ENCODE measurements at places on chromosomes 6 and 20.

- no peak for DNase-seq
These were observed 64.1 kb downstream of the C6orf118 start for GRCh38 chr6:165245287-165245686.

DNA sequence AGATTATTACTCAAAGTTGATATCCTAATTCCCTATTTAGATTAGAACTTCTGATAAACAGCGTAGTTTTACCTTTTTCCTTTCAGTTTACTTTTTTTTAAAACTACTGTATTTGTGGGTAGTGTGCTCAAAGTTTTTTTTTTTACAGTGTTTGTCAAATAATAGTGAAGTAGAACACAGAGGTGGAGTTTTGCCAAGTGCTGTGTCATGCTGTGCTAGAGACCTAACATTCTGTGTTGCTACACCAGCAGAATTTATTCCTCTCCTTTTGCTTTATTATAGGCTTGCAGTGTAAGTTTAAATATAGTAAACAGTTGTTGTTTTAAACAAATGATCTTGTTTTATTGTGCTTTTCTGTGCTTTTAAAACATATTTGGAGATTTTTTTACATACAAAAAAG is 125.4 kb downstream of the HIVEP1 start:
- no peak for DNase-seq

GRCh38 chr6:111799576-111800258 is 73.5 kb downstream of the FYN start:
- no peak for DNase-seq

DNA sequence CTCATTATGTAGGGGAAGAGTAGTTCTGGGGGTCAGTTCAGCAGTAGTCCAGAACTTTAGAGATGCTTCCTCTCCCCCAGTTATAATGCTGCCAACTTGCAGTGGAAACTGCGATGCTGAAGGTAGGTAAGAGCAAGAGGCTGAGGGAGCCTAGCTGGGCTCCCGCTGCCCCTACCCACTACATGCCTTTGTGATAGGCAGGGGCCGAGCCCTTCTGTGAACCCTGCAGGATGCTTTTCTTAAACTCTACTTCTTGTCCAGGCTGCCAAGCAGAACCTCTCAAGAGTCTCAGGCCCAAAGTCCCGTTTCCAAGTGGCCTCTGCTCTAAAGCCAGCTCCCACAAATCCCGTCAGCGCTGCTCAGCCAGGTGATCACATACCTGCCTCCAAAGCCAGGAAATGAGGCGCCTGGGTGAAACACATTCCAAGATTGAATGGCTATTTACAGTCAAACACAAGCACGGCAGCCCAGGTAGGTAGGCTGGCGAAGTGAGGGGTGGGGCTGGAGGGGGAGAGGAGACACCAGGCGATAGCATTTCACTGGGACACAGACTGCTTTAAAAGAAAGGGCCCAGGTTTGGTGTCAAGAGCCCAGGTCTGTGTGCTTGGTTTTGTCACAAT is 150.7 kb downstream of the CD24 start:
- no peak for DNase-seq

GRCh38 chr6:44415449-44415848 is 27.9 kb downstream of the CDC5L start:
- DNase-seq: no peak

GRCh38 chr20:23445596-23446217 is 6.2 kb downstream of the CSTL1 start:
- no peak for DNase-seq

- DNase-seq: no peak
These were observed 69.3 kb upstream of the SYNJ2 start for GRCh38 chr6:157912326-157912725.

All from NCI-H748 treated with DMSO at 0.1 percent for 48 hours (cell line).